ENCODE measurements at places on chromosomes 4 and X.

GRCh38 chr4:6775746-6776145, 6.8 kb upstream of the KIAA0232 start:
- DNase-seq: no peak

DNA sequence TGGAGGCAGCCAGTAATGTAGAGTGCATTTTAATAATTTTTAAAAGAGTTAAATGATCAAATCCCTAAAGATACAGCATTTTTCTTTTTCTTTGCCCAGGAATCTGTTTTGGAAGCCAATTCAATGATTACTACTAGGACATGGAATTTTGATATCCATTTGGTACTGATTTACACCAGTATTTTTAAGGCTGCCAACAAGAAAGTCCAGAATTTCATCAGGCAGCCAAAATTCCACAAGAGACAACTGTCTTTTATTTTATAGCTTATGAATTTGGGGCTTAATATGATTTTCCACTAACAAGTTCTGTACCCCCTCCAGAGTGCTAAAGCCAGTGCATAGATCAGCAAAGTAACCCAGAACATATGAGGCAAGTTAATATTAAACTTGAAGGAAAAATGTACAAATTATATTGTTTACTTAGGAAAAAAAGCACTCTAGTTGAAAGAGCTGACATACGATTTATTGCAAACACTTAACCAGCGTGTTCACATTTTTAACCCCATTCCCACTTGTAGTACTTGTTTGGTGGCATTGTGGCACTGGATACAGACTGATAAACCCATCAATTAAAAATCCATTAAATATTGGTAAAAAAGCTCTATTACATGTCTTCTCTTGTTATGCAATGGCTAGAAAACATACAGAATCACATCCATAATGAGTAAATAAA, 259.7 kb downstream of the DCHS2 start:
- no peak for DNase-seq

- no peak for DNase-seq
Observed at GRCh38 chr4:52566136-52567031, 92.7 kb downstream of the USP46 start.

DNA sequence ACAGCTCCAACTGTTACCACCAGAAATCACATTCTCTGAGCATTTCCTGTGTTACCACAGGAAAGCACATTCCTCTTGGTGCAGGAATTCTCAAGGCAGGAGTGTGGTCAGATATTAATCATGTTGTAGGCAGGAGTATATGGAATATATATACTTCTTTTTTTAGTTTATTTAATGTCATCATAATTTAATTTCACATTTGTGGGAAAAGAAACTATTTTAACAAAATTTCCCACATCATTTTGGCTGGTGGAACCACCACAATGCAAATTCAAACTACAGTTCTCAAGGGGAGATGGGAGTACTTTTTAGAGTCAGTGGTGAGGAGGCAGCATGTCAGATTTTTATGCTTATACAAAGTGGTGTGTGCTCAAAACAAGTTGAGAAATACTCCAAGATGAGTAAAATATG, 139.0 kb downstream of the ATP10D start:
- no peak for DNase-seq

DNA sequence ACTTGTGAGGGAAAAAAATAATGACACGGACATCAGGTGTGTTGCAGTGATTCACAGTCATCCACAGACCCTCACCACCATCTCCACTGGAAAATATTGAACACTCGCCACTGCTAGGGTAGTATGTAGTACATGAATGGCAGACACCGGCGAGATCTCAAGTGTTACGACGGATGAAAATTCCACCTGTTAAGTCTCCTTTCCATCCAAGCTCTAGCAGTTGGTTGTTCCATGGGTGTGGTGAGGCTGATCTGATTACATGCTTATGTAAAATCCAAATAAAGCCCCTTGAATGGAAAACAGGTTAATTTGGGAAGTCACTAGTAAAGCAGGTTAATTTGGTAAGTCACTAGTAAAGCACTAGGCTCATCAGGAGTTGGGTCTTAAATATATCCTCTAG, 1.1 kb upstream of the ARMCX4 start:
- DNase-seq: no peak

DNA sequence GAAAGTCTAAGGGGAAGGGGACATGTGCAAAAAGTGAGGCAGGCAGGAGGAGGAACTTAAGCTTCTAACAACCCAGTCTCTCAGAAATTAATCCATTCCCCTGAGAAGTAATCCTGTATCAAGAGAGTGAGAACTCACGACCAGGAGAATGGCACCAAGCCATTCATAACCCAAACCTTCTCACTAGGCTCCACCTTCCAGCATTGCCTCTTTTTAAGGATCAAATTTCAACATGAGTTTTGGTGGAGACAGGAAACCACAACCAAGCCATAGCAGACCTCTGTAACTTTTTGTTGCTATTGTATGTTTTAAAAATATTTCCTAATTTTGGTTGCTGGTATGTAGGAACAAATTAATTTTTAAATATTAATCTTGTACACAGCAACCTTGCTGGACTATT, 32.8 kb downstream of the PASD1 start:
- no peak for DNase-seq

DNA sequence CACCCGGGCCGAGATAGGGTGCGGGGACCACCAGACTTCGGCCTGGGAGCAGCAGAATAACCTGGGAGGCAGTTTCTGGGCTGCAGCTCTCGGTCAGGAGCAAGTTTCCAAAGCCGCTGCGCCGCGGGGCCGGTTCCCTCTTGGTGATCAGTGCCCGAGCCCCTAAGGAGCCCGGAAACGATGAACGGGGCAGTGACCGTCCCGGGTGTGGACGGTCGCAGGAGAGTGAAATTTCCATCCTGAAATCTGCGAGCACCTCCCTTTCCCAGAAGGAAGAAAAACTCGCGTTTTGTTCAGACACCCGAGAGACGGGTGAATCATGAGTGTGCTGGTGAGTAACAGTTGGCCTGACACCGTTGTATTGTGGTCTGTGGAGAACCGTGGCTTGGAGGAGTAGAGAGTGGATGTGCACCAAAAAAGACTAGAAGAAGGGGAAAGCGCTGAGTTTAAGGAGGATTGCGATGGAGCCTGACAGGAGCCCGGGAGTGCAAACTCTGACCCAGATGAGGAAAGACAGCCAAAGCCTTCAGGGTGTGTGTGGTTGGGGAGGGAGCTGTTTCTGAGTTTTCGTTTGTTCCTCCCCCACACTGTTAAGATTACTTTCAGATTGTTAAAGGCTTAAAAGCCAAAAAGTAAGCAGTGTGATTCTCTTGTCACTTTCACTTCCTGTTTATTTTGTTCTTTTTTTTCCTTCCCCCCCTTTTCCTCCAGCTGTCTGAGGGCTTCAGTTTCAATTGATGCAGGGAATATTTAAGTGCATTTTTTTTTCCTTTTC, 828 bp downstream of the MCUB start:
- DNase-seq: peak; percentile 61

GRCh38 chr4:166628454-166628853, 605.8 kb downstream of the SPOCK3 start:
- DNase-seq: no peak

DNA sequence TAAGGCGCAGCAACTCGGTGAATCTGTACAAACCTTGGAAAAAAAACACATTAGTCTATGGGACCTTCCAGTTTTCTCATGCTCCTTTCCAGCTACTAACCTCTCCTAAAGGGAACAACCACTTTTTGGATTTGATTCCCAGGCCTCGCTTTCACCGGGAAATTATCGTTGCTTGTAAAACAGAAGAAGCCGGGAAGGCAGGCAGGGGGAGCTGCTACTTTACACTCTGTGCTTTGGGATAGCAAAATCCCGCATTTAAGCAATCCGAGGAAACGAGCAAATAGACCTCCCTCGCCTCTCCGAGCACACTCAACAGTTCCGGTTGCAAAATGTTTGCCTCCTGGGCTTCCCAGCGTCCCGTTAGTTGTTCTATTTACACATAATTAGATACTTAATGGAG, 1.2 kb downstream of the CD38 start:
- no peak for DNase-seq

DNA sequence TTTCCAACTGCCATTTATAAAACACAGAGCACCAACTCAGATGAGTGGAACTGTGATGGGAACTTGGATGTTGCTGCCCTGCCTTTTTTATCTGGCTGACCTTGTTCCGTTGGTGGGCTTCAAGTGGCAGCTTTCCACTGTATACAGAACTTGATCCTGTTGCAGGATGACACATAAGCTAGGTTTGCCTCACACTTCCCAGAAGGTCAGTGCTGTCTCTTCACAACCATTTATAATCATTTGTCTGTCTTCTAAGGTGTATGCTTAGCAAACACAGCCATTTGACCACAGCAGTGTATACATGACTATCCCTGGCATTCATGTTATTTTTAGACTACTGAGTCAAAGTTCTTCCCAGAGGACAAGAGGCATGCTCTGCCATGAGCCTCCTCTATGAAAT, 20.3 kb downstream of the DGKK start:
- no peak for DNase-seq

Data from Caki2 (cell line).